Large intestine (tissue), 12 donors: ENCODE measurements at places on chromosomes 12 and 14. TPM values are rescaled to one million over a fixed set of nuclear protein-coding genes. Genes with fewer than 3 reads are reported as not detected.

DNA sequence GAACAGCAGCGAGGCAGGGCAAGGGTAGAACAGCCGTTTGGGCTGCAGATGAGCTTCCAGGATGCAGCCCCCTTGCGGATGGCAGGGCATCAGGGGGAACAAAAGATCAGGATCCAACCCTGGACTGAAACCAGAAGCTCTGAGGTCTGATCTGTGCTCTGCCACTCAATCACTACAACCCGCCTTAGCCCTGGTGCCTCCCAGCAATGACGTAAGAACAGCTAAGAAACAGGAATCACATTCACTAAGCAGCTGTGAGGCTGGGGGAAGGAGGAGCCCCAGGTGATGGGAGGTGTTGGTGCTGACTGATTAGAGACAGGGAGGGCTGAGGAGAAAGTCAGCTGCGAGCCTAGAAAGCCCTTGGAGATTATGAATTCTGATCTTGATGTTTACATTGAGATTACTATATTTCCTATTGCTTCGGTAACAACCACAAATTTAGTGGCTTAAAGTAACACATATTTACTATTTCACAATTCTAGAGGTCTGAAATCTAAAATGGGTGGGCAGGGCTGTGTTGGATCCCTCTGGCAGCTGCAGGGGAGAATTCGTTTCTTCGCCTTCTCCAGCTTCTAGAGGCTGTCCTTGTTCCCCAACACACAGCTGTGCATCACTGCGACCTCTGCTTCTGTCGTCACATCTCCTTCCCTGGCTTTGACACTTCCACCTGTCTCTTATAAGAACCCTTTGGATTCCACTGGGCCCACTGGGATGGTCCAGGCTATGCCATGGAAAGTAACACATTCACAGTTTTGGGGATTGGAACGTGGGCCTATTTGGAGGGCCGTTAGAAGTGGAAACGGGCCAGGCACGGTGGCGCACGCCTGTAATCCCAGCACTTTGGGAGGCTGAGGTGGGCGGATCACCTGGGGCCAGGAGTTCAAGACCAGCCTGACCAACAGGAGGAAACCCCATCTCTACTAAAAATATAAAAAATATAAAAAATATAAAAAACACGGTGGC, 6.1 kb upstream of the CD9 start:
- H3K27ac ChIP-seq, result peak overlapping the region; percentile 44
- H3K4me1 ChIP-seq, result peaks cover 45% of the 10 kb centered on the region
- DNase-seq, result peak; percentile 89
- H3K36me3 ChIP-seq, result no peaks in the 10 kb centered on the region
- H3K27me3 ChIP-seq, result no peaks in the 10 kb centered on the region

DNA sequence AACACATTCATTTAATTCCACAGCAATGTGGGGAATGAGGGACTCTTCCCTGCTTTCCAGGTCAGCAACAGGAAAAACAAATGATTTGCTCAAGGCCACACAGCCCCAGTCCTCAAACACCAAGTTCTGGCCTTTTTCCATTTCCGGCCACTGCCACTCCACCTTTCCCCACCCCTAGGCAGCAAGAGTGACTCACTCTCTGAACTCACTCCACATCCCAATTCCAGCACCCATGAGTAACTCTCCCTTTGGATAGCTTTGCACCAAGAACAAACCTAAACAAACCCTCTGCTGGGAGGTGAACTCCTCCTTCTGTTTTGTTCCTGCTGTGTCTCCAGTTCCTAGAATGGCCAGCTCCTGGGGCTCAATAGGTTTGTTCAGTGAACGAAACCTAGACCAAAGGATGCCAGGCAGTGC, 30.4 kb upstream of the PLEKHG6 start:
- DNase-seq, result no peak
- H3K4me1 ChIP-seq, result peaks cover 20% of the 10 kb centered on the region
- no peak overlapping the region for H3K27ac ChIP-seq
- H3K36me3 ChIP-seq, result no peaks in the 10 kb centered on the region

DNA sequence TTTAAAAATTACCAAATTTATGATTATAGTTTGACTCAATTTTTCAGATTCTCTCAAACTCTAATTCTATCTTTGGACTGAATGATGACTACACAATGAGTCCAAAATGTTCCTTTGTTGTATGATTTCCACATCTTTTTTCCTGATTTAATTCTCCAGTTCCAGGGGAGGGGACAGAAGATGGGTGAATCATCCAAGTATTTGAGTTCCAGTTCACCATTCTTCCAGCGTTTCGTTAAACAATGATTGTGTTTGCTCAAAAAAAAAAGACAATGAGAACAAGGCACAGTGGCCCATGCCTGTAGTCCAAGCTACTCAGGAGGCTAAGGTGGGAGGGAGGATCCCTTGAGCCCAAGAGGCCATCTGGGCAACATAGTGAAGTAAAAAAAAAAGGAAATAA, 23.8 kb downstream of the BAZ1A start:
- H3K4me3 ChIP-seq, result no peak overlapping the region
- H3K27me3 ChIP-seq, result no peaks in the 10 kb centered on the region
- no peak overlapping the region for H3K27ac ChIP-seq
- H3K4me1 ChIP-seq, result no peaks in the 10 kb centered on the region

FAM181A gene
- not detected for polyA plus RNA-seq

DNA sequence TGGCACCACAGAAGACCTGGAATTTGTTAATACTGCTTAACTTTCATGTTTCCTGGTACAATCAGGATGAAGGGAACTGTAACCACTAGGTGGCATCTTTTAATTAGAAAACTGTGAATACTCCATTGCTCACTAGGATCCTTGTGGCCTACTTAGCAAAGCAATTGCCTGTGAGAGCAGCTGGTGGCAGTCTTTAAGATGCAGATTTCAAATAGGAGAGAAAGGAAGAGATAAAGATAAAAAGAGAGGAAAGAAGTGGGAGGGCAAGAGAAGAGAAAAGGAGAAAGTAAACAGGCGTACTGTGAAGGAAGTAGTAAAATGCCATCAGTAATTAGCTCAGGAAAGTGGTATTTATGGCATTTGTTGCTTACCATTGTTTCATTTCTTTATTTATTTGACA, 114.5 kb downstream of the RAD51B start:
- H3K27me3 ChIP-seq, result no peaks in the 10 kb centered on the region
- no peaks in the 10 kb centered on the region for H3K4me1 ChIP-seq
- no peak overlapping the region for H3K4me3 ChIP-seq
- H3K36me3 ChIP-seq, result no peaks in the 10 kb centered on the region

DNA sequence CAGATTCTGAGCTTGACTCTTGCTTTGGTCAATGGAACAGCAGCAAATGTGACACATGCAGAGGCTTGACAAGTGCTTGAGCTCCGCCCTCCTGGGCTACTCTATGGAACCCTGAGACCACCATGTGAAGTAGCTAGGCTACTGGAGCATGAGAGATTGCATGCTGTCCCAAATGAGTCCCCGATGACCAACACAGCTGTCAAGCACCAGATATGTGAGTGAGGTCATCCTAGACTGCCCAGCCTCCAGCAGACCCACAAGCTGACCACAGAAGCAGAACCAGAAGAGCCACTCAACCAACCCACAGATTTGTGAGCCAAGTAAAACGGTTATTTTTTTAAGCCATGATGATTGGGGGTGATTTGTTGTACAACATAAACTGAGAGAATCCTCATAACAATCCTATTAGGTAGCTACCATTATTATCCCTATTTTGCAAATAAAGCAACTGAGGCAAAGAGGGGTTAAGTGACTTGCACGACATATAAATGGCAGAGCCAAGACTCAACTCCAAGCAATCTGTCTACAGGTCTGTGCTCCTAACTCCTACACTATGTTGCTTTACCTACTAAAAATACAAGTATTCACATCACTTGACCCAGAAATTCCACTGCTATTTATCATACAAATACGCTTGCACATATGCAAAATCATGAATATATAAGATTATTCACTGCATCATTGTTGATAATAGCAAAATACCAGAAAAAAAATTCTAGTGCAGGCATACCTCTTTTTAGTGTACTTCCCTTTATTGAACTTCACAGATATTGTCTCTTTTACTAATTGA, 136.2 kb downstream of the NDUFA12 start:
- H3K4me1 ChIP-seq, result no peaks in the 10 kb centered on the region
- H3K4me3 ChIP-seq, result no peak overlapping the region
- H3K27ac ChIP-seq, result no peak overlapping the region
- H3K27me3 ChIP-seq, result peaks cover 16% of the 10 kb centered on the region
- H3K36me3 ChIP-seq, result no peaks in the 10 kb centered on the region

LRRIQ1 gene
- 0.49 TPM for polyA plus RNA-seq

GRCh38 chr14:69932391-69932790, 53.2 kb downstream of the SMOC1 start:
- H3K4me3 ChIP-seq, result no peak overlapping the region
- DNase-seq, result no peak
- H3K36me3 ChIP-seq, result no peaks in the 10 kb centered on the region

MYF5 gene
- polyA plus RNA-seq, result 0.07 TPM

DNA sequence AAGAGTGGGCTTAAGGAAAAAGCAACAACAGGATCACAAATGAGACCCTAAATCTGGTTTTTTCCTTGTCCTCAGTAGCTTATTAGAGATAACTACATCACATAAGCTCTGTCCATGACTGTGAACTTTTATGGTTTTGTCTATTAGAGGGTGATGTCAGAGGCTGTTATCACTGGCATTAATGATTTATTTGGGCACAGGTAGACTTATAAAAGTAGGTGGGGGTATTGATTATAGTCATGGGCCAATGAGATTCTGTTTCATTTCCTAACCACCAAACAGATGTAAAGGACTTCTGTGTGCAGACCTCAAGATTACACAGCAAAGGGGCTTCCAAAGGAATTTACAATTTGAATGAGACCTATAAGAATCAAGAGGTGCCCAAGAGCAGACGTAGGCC, 316.4 kb downstream of the NRXN3 start:
- H3K27me3 ChIP-seq, result no peaks in the 10 kb centered on the region
- H3K36me3 ChIP-seq, result no peaks in the 10 kb centered on the region
- no peaks in the 10 kb centered on the region for H3K4me1 ChIP-seq
- no peak overlapping the region for H3K4me3 ChIP-seq
- no peak for DNase-seq
- H3K27ac ChIP-seq, result no peak overlapping the region

DNA sequence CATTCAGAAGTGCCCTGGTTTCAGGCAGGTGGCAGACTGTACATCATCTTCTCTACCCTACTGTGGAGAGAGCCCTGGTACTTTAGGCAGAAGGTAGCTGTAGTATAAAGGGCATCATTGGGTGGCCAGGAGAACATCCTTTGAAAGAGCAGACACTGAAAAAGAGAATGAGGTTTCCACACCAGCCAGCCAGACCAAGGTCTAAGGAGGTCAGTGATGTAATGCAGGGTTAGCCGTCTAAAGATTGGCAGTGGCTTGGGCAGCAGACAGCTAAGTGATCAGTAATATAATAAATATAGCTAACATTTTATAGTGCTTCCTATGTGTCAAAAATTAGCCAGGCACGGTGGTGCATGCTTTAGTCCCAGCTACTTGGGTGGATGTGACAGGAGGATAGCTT, 12.0 kb downstream of the ZBTB25 start:
- H3K4me1 ChIP-seq, result no peaks in the 10 kb centered on the region
- H3K27ac ChIP-seq, result no peak overlapping the region
- no peaks in the 10 kb centered on the region for H3K27me3 ChIP-seq
- no peak for DNase-seq
- peaks cover 26% of the 10 kb centered on the region for H3K36me3 ChIP-seq

RIMKLB gene
- polyA plus RNA-seq, result 65.2 TPM

MYO1A gene
- polyA plus RNA-seq, result 385 TPM

DNA sequence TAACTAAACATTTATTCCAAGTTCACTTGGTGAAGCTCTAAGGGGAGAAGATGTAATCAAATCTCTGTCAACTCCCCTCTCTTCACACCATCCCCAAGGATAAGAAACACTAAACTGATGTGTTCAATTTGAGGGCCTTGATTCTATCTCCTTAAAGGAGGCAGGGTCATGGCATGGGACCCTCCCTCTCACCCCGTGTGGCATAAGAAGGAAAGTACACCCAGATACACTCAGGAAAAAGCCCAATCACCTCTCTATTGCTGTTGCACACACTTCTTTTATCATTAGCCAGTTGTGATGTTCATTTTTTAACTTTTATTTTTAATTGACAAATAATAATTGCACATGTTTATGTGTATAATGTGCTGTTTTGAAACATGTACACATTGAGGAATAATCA, 35.1 kb downstream of the WASHC3 start:
- H3K4me1 ChIP-seq, result no peaks in the 10 kb centered on the region
- no peak overlapping the region for H3K4me3 ChIP-seq
- no peak overlapping the region for H3K27ac ChIP-seq
- no peak for DNase-seq
- H3K27me3 ChIP-seq, result no peaks in the 10 kb centered on the region

DNA sequence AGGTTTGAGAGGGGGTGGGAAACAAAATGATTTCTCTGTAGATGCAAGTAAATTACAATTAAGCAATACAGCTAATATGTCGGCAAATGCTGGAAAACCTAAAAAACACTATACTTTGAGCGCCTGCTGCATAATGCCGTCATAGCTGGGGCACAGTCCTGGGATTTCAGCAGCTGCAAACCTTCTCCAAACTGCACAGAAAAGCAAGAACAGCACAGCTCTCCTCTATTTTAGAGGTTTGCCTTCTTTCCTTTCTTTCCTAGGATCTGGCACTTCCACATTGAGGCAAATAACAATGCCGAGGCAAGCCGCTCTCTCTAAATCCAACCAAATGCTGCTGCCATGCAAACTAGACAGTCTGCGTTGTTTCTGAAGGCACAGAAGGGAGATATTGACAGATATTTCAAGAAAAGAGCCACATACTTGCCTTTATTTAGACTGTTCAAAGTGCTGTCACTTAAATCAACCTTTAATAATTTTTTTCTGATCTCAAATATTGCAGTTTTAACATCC, 287.1 kb upstream of the G2E3 start:
- H3K4me3 ChIP-seq, result no peak overlapping the region
- H3K27me3 ChIP-seq, result peaks cover 11% of the 10 kb centered on the region
- DNase-seq, result no peak
- H3K36me3 ChIP-seq, result no peaks in the 10 kb centered on the region
- no peak overlapping the region for H3K27ac ChIP-seq
- H3K4me1 ChIP-seq, result no peaks in the 10 kb centered on the region

DNA sequence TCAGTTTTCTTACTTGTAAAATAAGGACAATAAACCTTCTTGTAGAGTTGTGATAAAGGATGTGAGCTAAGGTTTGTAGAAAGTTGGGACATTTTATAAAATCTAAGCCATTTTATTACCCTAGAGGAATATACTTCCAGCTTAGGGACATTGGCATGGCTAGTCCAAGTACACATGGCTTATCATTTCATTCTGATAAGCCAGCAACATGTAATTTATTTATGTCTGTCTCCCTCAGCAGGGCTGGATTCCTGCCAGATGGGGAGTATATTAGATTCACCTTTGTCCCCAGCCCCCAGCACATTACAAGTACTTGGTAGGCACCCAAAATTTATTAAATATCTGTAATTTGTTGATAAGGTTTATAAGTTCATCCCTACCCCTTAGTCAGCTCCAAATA, 6.3 kb upstream of the ATG14 start:
- peaks cover 17% of the 10 kb centered on the region for H3K4me1 ChIP-seq
- peak; percentile 72 for DNase-seq
- no peak overlapping the region for H3K27ac ChIP-seq
- H3K36me3 ChIP-seq, result no peaks in the 10 kb centered on the region

KRT4 gene
- polyA plus RNA-seq, result not detected

TSPAN11 gene
- polyA plus RNA-seq, result 8.4 TPM

GRCh38 chr12:61138415-61138759, 1121.8 kb upstream of the USP15 start:
- no peak overlapping the region for H3K27ac ChIP-seq
- no peaks in the 10 kb centered on the region for H3K27me3 ChIP-seq
- no peaks in the 10 kb centered on the region for H3K4me1 ChIP-seq
- DNase-seq, result no peak
- no peaks in the 10 kb centered on the region for H3K36me3 ChIP-seq

ZDHHC22 gene
- 1.6 TPM for polyA plus RNA-seq
